ENCODE measurements at places on chromosomes 2 and 18.

DNA sequence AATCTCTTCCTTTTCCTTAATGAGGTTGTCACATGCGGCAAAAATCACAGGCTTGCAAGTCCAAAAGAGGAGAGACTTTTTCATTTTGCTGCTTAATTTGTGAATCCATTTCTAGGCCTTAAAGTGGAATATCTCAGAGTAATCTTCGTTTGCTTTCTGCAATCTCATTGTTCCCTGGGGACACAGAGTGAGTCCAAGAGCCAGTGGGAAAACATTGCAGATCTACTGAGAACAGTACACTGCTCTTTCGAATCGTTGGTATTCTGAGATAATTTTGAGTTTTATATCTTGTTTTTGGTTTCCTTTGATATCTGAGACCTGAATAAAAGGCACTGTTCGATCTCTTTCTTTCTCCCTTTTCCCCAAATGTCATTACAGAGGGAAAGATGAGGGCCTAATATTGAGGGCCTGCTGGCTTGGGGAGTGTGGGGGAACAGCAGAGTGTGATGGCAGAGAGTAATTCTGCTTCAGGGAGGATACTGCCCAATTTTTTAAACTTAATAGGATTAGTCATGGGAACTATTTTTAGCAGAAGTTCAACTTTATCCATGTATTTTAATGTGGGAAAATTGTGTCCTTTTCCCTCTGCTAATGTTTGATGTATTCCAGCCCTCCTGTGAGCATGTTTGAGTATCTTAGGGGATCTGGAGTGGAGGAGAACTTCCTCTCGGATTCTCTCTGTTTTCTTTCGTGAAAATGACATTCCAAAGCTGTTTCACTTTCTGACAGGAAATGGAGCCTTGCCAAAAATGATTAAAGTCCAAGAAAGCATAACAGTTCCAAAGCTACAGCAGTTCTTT lies 418.2 kb upstream of the ZEB2 start:
- DNase-seq, result peak; percentile 92

DNA sequence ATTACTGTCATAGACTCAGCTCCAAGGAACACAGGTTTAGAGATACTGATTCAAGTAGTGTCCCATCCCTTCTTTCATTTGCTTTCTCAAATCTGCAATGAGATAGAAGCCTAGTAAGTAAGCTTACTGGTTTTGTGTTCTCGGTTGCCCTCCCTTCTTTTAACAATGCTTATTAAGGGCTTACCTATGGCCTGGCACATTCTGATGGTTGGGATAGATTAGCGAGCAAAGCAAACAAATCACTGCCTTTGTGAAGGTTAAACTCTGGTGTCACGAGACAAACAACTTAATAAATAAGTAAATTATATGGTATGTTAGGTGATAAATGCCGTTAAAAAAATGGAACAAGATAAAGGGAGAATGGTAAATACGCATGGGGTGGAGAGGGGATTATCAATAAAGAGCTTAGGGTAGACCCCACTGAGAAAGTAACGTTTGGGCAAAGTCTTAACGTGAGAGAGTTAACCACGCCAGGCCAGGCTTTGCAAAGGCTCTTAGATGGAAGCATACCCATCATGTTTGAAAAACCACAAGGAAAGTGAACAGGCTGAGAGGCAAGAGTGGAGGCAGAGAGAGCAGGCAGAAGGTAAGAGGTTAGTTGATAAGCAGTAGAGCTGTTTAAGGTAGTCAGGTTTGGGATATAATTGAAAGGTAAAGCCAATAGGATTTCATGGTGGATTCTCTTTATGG lies 31.0 kb downstream of the EIF2AK3 start:
- DNase-seq, result no peak

DNA sequence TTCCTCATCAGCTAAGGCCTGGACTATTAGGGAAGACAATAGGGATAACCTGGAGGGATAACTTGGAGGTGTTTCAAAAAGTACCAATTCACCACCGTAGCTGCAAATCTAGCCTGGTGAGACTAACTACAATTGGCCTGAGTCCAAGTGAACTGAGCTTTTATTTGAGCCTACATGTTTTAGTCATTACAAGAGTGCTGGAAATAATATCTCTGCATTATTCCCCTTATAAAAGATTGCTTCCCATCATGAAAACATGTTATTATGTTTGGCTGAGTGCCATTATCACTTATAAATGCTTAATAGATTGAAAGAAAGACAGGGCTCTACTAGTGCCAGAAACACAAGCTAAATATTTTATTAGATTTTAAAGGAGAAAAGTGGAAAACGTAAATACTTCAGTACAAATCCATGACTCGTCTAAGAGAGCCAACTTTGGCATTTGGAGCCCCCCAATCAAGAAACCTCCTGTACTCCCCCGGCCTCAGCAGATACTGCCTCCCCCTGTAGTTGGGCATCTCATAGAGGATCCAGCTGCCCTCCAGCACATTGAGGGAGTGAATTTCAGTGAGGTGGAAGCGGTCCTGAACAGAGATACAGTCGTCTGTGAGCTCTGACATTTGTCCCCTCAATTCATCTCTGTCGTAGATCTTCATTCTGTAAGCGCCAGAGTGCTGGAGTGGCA lies 3.6 kb downstream of the CRYGB start:
- DNase-seq, result peak; percentile 6

DNA sequence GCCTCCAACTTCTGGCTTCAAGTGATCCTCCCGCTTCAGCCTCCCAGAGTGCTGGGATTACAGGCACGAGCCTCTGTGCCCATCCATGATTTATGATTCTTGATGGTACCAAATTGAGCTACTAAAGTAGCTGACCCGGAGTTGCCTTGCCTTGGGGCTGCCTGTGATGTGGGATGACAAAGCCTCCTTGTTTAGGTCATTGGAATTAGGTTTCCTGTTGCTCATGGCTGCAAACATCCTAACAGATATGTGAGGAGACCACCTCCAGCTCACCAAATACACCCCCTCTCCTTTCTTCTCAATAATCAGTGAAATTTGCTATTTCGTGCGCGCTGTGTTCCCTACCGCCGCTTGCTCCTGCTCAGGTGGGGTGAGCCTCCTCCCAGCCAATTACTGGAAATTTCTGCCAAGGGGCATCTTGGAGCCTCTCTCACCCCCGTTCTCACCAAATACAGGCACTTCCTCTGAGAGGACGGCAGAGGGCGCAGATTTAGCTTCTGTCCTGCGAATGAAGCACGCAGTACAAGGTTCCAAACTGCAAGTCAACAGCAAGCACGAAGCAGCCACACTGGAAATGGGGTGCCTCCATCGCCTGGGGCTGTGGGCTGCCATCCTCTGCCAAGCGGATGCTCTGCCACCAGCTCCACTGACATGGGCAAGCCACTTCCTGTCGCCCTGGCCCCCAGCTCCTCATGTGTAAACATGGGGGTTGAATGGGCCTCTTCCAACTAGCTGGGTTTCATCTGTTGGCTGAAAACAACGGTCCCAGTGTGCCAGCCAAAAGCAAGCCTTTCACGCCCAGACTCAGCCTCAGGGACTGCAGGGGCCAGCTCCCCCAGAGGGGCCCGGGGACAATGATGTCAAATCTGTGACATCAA lies 71.7 kb downstream of the NCAPH start:
- DNase-seq, result peak; percentile 63

- DNase-seq, result no peak
Observed at GRCh38 chr2:113039719-113040118, 12.9 kb downstream of the IL36B start.

DNA sequence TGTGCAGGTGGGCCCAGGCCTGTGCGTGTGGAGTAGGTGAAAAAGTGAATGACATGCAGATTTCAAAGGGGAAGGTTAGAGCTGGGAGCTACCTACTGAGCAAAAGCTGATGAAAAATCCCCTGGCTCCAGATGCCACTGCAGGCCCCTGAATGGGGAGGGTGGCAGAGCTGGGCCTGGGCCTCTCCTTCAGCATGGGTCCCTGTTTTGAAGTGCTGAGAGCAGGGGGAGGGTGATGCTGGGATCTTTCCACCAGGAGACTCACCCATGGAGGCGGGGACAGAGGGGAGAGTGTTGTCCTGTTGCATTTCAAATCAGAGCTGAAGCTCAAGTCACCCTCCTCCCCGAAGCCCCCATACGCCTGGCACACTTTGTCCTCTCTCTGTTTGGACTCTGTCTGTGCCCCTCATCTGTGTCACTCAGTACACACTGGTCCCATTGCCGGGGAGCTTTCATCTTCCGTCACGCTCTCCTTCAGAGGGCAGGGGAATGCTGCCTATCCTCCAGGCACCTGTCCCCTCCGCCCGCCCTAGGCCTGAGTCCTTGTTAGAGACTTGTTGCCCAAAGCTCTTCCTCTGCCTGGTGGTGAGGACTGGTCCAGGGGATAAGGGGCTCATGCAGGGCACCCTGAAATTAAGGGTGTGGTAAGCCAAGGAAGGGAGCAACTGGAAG lies 206.6 kb downstream of the HAUS1 start:
- no peak for DNase-seq

- peak; percentile 86 for DNase-seq
Observed at GRCh38 chr2:188978291-188979081, 4.3 kb downstream of the COL3A1 start.

DNA sequence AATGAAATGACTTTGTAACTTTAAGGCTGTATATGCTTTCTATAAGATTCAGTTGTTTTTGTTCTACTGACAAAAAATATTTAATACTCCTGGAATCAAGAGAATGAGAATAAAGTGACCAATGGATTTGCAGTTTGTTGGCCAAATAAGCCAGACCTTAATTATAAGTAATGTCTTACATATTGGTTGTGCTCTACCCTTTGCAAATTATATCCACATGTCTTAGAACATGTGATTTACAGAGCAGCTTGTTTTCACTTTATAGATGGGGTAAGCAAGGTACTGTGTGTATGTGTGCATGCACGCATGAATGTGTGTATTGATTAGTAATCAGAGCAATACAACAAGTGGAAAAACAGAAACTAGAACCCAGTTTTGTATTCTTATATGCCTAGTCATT lies 59.1 kb downstream of the RMDN2 start:
- DNase-seq, result no peak

DNA sequence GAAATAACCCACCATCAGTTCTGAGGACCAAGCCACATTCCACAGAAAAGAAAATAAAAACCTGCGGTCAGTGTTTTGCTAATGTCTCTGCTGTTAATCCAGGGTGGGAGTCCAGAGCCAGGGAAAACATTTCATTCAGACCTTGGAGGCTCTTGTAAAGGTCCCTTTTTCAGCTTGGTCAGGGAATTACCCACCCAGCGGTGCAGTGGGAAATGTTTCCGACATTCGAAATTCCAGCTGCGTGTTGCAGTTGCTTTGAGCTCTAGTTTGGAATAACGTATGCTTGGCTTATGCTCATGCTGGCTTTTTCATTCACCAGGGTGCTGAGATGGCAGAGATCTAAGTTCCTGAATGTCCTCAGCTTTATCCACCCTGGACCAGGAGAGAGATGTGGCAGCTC lies 219.1 kb downstream of the TRIB2 start:
- DNase-seq, result no peak

GRCh38 chr2:38733300-38733971 lies 17.7 kb downstream of the SRSF7 start:
- DNase-seq, result no peak

- no peak for DNase-seq
Observed at GRCh38 chr2:128538396-128538795, 219.7 kb upstream of the HS6ST1 start.

DNA sequence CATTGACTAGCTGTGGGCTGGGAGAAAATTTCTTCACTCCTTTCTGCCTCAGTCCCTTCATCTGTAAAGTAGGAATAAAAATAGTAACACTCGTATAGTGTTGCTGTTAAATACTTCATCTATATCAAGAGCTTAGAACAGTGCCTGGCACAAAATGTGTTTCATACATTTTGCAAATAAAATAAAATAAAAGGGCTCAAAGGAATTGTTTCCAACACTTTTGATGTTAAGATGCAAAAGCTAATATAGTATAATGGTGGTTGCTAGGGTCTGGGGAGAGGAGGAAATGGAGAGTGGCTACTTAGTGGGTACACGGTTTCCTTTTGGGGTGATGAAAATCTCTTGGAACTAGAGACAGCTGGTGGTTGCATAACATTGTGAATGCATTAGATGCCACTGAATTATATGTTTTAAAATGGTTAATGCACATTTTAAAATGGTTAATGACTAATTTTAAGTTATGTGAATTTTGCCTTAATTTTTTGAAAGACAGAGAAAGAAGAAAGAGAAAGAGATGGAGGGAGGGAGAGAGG lies 542.1 kb upstream of the ID2 start:
- DNase-seq, result no peak

DNA sequence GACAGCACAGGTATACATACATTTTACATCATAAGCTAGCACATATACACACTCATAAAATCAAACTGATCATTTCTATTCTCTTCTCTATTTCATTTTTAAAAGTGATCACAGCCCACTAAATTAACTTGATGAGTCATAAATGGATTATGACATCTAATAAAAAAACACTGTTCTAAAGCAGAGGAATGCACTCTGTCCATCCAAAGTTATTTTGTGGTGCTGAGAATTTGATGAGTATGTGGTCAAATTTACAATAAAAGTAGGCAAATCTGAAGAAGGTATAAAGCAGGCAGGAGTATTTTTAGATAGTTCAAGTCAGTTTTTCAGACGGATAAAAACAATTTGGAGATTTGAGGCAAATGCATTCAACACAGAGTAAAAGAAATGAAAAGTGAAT lies 104.4 kb downstream of the NOL4 start:
- DNase-seq, result no peak

DNA sequence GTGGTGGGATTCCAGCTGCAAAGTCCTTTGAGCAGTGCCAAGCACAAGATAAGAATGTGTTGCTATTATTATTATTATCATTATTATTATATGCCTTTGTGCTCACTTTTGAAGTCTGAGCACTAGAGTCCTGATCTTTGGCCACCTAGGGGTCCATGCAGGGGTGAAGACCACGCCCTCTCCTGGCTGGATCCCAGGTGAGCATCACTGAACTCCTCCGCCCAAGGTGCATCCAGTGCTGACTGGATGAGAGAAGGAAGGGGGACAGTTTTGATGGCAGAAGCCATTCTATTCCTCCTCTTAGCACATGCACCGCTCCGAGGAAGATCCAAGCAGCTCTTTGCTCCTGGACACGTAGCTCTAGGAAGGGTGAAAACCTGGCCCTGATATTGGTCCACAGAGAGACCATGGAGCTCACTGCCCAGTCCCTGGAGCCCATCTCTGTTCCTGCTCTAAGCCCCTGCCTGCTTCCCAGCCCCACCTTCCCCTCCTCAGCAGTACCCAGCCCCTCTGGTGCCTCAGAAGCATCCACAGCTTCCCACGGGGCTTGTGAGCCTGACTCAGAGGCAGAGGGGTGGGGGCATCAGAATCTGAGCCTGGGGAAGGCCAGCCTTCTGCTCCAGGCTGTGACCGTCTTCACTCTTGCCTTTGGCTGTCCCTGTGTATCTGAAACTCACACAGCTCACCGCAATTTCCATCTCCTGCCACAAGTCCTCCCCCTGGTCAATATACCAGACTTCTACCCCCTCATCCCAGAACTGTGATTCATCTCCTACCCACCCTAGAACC lies 45.4 kb downstream of the MCFD2 start:
- DNase-seq, result no peak
